ENCODE measurements at places on chromosomes 2 and 18. TPM values are rescaled to one million over a fixed set of nuclear protein-coding genes. Genes with fewer than 3 reads are reported as not detected.

GRCh38 chr2:19185086-19185485 is 173.3 kb downstream of the OSR1 start:
- no peak for DNase-seq

- DNase-seq: no peak
Observed at GRCh38 chr2:55114597-55114996, 64.3 kb upstream of the RTN4 start.

- no peak for DNase-seq
Observed at GRCh38 chr18:48548921-48549320, 10.1 kb downstream of the CTIF start.

- DNase-seq: no peak
Observed at GRCh38 chr18:59200787-59201186, 19.2 kb upstream of the GRP start.

Gene LYG1
- 1.1 TPM for total RNA-seq

DNA sequence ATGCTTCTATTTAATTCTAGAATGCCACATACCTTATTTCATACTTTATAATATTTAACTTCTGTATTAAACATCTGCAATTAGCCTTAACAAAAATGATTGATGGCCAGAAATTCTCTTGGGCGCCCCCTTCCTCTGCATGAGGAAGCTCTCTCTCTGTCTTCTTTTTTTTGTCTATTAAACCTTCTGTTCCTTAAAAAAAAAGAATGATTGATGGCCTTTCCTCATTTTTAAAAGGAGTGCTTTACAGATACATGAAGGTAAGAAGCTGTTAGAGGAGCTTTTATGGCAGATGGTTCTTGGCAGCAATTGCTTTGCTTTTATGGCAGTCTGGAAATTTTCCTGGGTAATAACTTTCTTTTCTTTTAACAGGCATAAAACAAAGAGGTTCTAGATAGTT is 526.9 kb downstream of the SLC4A3 start:
- no peak for DNase-seq

DNA sequence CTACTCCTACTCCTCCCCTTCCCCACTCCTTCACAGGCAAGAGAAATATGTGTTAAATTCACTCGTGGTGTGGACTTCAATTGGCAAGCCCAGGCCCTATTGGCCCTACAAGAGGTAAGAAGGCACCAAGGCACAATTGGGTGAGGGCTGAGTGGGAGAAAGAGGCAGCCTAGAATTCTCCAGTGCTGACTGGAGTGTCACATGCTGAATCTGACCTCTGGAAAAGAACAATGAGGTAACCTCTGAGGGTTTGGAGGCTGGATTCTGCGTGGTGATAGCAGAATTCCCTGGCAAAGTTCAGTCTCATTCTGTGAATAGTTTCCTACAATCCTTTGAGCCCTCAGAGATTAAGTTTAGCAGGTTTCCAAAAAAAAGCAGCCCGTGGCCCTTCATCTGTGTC is 6.9 kb downstream of the CENPA start:
- DNase-seq: no peak

GRCh38 chr2:174012347-174013314 is 47.5 kb upstream of the SP3 start:
- no peak for DNase-seq

Gene NLRC4
- total RNA-seq: 2.8 TPM

Gene ARHGAP15
- total RNA-seq: 26.5 TPM

Gene CENPA
- 1.1 TPM for total RNA-seq

Gene SRD5A2
- total RNA-seq: not detected

Gene YES1
- total RNA-seq: 149 TPM

GRCh38 chr2:31349684-31350083 is 64.9 kb downstream of the XDH start:
- no peak for DNase-seq

DNA sequence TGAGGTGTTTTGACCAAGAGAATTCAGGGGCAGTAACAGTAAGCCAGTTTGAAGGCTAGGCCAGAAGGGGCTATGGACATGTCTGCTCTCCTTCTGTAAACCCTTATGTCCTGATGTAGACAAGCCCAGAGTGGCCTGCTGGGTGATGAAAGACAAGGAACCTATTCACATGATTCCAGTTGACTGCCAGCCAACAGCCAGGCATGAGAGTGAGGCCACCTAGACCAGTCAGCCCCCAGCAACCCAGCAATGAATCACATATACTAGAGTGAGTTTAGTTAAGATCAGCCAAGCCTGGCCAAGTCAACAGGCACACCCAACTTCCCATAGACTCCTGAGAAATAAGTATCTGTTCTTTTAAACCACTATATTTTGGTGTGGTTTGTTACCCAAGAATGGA is 1889.7 kb upstream of the CELF4 start:
- no peak for DNase-seq

Gene SERPINB3
- not detected for total RNA-seq

- no peak for DNase-seq
Observed at GRCh38 chr2:11145350-11145749, 9.9 kb upstream of the SLC66A3 start.

DNA sequence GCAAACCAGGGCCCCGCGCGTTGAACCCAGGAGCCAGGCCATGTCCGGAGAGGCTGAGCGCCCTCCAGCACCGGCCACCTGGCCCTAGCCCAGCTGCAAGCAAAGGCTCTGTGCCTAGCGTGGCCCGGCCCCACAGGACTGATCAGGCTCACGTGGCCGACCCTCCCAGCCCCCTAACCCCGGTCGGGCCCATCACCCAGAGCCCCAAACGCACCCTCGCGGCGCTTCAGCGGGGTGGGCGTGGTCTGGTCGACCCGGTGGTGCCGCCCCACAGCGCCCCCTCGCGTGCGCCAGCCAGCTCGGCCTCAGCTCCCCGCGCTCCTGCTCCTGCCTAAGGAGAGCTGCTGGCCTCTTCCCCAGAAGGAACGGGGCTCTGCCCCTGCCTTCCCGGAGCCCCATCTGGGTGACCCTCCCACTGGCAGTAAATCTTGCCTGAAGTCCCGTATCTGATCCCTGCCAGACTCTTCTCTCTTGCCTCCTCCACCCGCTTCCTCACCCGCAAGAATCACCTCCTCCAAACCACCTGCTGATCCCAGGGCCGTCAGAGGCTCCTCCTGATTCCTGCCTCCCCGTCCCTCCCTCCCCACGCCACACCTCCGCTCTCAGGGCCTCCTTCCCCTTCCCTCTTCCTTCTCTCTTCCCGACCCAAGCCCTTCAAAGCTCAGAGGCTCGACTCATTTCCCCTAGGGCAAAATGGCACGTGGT is 12.3 kb upstream of the TEX51 start:
- DNase-seq: no peak

Data from omental fat pad (tissue), 4 donors.